ENCODE measurements at places on chromosomes 1 and 21. TPM values are rescaled to one million over a fixed set of nuclear protein-coding genes. Genes with fewer than 3 reads are reported as not detected.

Gene FAM131C
- 0.33 TPM for total RNA-seq

Gene FCRL5
- 0.50 TPM for total RNA-seq

DNA sequence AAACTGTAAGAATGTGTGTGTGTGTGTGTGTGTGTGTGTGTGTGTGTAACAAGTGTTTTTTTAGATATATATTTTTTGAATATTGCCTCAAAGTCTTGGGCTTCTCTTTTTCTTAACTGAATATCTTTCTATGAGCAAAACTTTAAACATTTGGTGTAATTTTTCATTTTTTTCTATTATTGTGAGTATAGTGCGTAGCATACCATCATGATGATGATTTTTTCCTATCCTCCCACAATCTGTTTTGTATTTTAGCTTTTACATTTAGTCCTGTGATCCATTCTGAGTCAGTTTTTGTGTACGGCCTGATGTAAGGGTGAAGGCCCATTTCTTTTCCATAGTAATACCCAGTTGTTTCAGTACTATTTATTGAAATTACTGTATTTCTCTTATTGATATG lies 680.6 kb downstream of the TTLL7 start:
- DNase-seq = no peak
- no peak overlapping the region for H3K4me3 ChIP-seq
- H3K27ac ChIP-seq = no peak overlapping the region
- H3K36me3 ChIP-seq = no peaks in the 10 kb centered on the region
- no peaks in the 10 kb centered on the region for H3K27me3 ChIP-seq
- no peaks in the 10 kb centered on the region for H3K4me1 ChIP-seq

DNA sequence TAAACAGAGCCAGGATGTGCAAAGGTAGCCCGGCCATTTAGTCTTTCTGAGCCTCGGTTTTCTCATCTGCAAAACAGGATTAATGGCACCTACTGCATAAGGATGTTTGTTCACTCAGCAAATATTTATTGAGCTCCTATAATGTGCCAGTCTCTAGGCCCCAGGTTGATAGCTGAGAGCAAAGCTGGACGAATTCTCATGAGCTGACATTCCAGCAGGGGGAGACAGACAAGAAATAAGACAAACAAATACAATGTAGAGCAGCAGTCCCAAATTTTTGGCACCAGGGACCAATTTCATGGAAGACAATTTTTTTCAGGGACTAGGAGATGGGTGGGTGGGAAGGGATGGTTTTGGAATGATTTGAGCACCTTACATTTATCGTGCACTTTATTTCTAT lies 74.3 kb upstream of the PAX7 start:
- no peak overlapping the region for H3K4me3 ChIP-seq
- no peaks in the 10 kb centered on the region for H3K27me3 ChIP-seq
- no peak overlapping the region for H3K27ac ChIP-seq
- no peaks in the 10 kb centered on the region for H3K36me3 ChIP-seq
- DNase-seq = no peak

Gene TRIM67
- 0.13 TPM for total RNA-seq

All from esophagus muscularis mucosa (tissue), 4 donors.